ENCODE measurements at places on chromosomes 1 and 21.

GRCh38 chr1:187872550-187872949 lies 1043.8 kb downstream of the PLA2G4A start:
- DNase-seq: no peak

DNA sequence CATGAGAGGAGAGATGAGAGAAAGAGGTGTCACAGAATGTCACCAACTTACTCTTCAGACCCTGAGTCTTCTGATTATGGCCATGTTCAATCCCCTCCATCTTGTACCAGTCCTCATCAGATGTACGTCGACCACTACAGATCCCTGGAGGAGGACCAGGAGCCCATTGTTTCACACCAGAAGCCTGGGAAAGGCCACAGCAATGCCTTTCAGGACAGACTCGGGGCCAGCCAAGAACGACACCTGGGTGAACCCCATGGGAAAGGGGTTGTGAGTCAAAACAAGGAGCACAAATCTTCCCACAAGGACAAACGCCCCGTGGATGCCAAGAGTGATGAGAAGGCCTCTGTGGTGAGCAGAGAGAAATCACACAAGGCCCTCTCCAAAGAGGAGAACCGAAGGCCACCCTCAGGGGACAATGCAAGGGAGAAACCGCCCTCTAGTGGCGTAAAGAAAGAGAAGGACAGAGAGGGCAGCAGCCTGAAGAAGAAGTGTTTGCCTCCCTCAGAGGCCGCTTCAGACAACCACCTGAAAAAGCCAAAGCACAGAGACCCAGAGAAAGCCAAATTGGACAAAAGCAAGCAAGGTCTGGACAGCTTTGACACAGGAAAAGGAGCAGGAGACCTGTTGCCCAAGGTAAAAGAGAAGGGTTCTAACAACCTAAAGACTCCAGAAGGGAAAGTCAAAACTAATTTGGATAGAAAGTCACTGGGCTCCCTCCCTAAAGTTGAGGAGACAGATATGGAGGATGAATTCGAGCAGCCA lies 8.0 kb downstream of the ELOA start:
- DNase-seq: peak; percentile 70

- DNase-seq: no peak
Observed at GRCh38 chr1:6783936-6784559, 1.2 kb upstream of the CAMTA1 start.

DNA sequence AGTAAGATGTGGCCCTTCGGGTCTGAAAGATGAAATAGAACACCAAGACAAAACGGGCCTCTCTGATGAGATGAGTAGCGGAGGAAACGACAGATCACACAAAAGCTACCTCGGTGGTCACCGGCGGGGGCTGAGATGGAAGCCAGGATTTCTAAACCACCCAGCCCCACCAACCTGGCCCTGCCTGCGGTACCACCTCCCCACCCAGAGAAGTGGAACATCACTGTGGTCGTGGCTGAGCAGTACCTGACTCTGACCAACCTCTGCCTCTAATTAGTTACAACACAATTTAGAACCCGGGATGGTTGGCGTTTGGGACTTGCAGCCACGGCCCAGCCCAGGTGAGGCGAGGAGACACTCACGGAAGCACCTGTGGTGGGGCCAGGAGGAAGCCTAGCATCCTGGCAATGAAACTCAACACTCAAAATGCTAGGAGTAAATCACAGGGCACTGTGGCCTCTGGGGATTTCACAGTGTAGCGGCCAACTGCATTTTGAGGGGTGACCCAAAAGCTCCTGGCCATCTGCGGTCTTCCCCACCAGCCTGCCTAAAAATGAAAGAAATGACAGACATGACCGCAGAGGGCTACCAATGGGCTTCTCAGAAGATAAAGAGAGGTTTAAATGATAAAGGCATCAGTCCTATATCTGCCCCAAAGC lies 73.4 kb downstream of the ITPKB start:
- DNase-seq: no peak

DNA sequence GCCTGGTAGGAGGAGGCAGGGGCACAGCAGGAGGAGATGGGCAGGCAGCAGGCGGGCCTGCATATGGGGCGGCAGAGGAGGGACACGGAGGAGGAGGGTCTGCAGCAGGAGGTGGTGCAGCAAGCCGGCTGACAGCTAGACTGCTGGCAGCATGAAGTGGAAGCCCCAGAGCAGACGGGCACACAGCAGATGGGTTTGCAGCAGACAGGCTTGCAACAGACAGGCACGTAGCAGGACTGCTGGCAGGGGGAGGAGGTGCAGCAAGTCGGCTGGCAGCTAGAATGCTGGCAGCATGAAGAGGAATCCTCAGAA lies 615 bp downstream of the KRTAP10-5 start:
- DNase-seq: no peak

- DNase-seq: peak; percentile 10
Observed at GRCh38 chr1:160768295-160768657, 27.7 kb upstream of the LY9 start.

DNA sequence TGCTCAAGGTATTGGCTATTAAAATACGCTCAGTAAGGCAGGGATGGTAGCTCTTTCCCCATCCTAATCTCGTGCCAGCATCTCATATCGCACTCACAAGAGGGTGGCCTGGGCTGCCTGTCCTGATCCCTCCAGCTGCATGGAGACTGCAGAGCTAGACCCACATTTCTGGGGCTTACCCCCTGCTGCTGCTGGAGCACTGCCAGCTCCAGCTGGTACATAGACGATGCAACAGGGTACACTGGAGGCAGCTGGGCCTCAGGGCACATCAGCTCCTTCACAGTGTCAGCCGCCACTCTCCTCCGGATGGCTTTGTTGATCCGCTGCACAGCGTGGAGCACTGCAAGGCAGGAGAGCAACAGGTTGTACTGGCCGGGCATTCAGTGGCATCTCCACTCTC lies 16.0 kb downstream of the IQGAP3 start:
- no peak for DNase-seq

GRCh38 chr21:29091033-29091432 lies 17.6 kb upstream of the CCT8 start:
- DNase-seq: peak; percentile 52

DNA sequence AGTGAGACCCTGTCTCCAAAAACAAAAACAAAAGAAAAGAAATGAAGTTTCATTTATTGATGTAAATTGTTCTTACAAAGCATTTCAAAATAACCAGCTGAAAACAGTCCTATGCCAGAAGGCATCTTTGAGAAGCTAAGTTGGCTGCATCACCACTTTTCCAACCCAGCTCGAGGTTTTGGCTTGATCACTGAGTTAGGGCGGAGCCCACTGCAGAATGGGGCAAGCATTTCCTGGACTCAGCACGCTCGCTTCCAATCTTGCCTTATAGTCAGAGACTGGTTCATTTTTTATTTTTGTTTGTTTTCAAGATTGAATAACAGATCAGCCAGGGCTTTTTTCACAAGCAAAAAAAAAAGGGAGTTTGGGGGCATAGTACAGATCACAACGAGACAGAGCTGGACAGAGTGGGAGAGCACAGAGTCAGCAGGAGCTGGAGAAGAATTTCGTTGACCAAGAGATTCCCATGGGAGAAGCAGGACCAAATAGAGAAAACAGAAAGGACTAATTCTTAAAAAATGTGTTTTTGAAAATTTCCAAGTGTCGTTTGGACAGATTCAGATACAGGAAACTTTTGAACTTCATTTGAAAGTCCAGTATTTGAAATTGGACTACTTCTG lies 23.5 kb upstream of the COL6A1 start:
- no peak for DNase-seq

GRCh38 chr1:15001317-15001915 lies 152.1 kb upstream of the TMEM51 start:
- DNase-seq: no peak

GRCh38 chr1:210367566-210367965 lies 38.9 kb downstream of the HHAT start:
- no peak for DNase-seq

GRCh38 chr21:32306021-32306780 lies 7.5 kb downstream of the MRAP start:
- peak; percentile 68 for DNase-seq

- DNase-seq: peak; percentile 30
Observed at GRCh38 chr1:220685879-220686278, 4.3 kb upstream of the C1orf115 start.

DNA sequence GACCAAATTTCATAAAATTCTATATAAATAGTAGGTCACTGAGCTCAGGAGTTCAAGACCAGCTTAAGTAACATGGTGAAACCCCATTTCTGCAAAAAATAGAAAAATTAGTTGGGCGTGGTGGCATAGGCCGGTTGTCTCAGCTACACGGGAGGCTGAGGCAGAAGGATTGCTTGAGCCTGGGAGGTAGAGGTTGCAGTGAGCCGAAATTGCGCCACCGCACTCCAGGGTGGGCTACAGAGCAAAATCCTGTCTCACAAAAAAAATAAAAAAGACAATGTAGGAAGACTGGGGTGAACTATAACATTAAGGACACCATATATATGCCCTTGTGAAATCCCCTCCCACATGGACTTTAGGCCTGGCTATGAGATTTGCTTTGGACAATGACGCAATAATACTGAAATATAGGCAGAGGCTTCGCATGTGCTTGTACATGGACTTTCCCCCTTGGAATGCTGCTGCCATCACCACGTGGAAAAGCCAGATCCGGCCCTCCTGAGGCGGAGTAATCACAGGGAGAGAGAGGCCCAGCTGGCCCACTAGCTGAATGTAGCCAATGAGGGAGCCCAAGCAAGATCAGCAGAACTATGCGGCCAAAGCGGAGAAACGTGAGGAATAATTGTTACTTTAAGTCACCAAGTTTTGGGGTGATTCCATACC lies 13.1 kb upstream of the USP1 start:
- DNase-seq: no peak

DNA sequence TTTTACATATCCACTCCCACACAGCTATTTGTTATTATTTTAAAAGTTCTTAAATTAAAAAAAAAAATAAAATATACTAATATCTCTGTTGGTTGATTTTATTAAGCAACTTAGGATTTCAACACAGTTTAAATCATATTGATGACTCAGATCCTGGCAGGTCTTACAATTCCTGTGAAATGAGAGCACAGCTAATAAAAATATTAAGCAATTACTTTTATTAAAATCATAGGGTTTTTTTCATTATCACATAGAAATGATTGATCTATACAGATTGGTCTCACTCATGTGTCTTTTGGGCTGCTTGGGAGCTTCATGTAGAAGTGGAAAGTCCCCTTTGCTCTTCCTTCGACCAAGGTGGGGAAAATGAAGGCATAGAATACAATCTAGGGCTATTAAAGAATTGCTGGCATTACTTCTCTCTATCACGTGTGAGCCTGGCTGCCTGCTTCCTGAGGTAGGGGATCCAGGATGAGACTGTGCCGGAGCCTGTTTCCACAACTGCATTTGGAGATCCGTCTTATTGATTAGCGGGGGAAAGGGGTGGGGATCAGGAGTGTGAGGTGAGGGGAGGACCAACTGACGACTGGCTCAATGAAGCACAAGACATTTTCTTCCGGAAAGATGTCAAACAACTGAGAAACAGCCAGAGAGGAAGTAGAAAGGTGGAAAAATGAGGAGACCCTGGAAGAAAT lies 858.0 kb downstream of the USP25 start:
- peak; percentile 77 for DNase-seq

DNA sequence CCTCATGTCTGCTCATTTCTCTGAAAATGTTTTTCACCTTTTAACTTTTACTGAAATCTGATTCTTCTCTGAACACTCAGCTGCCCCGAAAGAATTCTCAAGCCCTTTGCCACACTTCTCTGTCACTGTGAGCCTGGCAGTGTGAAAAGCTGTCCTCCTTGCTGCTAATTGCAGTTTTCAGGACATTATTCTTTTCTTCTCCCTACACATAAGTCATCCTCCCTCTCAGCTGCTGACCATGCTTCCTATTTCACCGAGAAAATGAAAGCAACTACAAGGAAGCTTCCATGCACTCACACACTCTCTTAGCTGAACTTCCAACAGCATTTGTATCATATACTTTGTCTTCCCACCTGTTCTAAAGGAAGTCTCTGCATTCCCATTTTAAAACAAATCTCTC lies 15.8 kb downstream of the OLFM3 start:
- no peak for DNase-seq

DNA sequence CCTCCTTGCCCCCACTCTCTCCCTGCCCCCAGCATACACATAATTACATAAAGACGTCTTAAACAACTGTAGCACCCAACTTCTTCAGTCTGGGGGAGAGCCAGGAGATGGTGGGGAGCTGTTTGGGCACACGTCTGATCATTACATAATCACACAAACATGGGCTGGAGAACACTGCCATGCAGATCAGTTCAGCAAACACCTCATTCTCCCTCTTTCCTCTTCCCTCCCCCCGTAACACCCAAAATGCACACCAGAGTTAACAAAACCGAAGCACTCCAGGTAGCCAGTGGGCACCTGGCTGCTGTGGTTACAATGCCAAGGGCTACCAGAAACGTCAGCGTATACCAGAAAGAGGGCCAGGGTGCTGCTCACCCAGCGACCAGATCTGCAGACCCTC lies 1.6 kb downstream of the HIVEP3 start:
- DNase-seq: no peak

- no peak for DNase-seq
Observed at GRCh38 chr1:246397046-246397445, 110.0 kb downstream of the SMYD3 start.

GRCh38 chr1:110850627-110851026 lies 22.3 kb upstream of the CD53 start:
- DNase-seq: no peak

DNA sequence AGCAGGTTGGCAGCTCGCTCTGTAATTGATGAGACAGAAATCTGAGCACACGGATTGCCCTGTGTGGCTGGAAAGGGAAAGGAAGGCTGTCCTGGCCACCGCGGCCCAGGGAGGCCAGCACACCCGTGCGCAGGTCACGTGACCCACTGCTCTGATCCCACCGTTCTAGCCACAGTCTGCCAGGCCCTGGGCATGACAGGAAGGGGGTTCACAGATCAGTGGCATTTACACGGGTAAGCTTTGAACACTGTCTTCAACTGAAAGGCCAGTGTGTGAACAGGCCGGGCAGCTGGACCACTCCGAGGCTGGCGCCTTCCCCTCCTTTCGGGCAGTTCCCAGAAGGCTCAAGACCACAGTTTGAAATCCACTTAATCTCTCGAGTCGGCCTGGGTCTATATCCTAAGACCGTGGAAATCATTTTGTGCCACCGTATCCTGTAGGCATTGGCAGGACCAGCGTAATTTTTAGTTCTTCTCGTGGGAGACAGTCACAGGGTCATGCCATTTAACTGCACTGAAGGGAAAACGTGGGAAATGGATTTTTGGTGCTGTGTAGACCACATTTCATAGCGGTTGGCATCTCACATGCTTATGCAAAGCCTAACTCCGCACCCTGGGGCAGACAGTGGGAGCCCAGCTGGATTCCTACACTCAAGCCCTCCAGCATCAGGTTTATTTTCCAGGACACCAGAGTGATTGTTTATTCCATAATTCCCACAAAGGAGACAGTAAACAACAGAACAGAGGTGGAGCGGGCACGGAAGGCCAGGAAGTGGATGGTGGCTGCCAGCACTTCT lies 3.1 kb upstream of the ADARB1 start:
- no peak for DNase-seq

GRCh38 chr21:37383784-37384311 lies 17.3 kb downstream of the DYRK1A start:
- no peak for DNase-seq

DNA sequence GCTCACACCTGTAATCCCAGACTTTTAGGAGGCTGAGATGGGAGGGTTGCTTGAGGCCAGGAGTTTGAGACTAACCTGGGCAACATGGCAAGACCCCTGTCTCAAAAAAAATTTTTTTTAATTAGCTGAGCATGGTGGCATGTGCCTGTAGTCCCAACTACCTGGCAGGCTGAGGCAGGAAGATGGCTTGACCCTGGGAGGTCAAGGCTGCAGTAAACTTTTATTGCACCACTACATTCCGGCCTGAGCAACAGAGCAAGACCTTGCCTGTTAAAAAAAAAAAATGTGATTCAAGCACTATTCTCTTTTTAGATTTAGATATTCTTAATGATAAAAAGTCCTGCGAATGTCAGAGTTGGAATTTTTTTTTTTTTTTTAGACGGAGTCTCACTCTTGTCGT lies 102.5 kb upstream of the L1TD1 start:
- DNase-seq: no peak

GRCh38 chr1:226825037-226825745 lies 45.2 kb upstream of the PSEN2 start:
- DNase-seq: peak; percentile 33
